Caki2 (cell line): ENCODE measurements at places on chromosomes 7 and 10. TPM values are rescaled to one million over a fixed set of nuclear protein-coding genes. Genes with fewer than 3 reads are reported as not detected.

PRSS1 gene
- total RNA-seq, result not detected in 2 replicates

ZNF316 gene
- 12.8 and 21.2 TPM in 2 replicates for total RNA-seq

SLC35G1 gene
- 0.49 and 1.3 TPM in 2 replicates for total RNA-seq

ADAM8 gene
- 0.55 and 2.9 TPM in 2 replicates for total RNA-seq

GHITM gene
- 204 and 205 TPM in 2 replicates for total RNA-seq

SHH gene
- 8.7 and 18.5 TPM in 2 replicates for total RNA-seq

FGFBP3 gene
- total RNA-seq, result 1.2 and 2.9 TPM in 2 replicates

CPA4 gene
- 11.6 and 23.1 TPM in 2 replicates for total RNA-seq

IFIT1B gene
- total RNA-seq, result not detected in 2 replicates

KCNMA1 gene
- total RNA-seq, result 6.2 and 12.8 TPM in 2 replicates

SRRM3 gene
- total RNA-seq, result 1.1 and 1.3 TPM in 2 replicates

UNC5B gene
- total RNA-seq, result 0.20 TPM in 1 of 2 replicates, not detected in the other

SLC13A1 gene
- total RNA-seq, result not detected in 2 replicates
